Stimulated activated CD8-positive, alpha-beta memory T cell treated with anti-CD3 and anti-CD28 coated beads, Interleukin-15, amount 100 ng/mL, for 24 hours (primary cell): ENCODE measurements at places on chromosomes 4 and X.

GRCh38 chrX:70769659-70770227 lies 138.8 kb downstream of the TEX11 start:
- DNase-seq, result no peak

GRCh38 chr4:89616382-89616781 lies 220.6 kb downstream of the SNCA start:
- DNase-seq, result no peak

DNA sequence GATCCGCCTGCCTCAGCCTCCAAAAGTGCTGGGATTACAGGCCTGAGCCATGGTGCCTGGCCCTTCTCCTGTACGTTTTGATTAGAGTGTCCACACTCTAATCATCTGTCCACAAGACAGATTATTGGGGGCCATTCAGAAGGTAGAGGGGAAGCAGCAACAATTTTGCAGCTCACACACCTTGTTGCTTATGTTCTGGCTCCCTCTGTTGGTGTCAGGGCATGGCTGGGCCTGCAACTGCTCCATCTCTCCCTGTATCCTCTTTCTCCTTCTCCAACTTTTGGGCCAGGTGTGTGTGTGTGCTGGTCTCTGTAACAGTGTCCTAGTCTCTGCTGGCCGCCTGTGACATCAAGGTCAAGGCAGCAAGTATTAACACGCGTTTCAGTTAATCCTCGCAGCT lies 125.5 kb upstream of the MBNL3 start:
- DNase-seq, result no peak

GRCh38 chrX:104482757-104483156 lies 83.2 kb upstream of the IL1RAPL2 start:
- no peak for DNase-seq
